ENCODE measurements at places on chromosomes 7 and 10.
A peak's percentile ranks its signal among the peaks of the same experiment; 100 is the strongest.

- DNase-seq: peak; percentile 22
Measured at GRCh38 chr10:3043512-3044368, 23.6 kb upstream of the PFKP start.

DNA sequence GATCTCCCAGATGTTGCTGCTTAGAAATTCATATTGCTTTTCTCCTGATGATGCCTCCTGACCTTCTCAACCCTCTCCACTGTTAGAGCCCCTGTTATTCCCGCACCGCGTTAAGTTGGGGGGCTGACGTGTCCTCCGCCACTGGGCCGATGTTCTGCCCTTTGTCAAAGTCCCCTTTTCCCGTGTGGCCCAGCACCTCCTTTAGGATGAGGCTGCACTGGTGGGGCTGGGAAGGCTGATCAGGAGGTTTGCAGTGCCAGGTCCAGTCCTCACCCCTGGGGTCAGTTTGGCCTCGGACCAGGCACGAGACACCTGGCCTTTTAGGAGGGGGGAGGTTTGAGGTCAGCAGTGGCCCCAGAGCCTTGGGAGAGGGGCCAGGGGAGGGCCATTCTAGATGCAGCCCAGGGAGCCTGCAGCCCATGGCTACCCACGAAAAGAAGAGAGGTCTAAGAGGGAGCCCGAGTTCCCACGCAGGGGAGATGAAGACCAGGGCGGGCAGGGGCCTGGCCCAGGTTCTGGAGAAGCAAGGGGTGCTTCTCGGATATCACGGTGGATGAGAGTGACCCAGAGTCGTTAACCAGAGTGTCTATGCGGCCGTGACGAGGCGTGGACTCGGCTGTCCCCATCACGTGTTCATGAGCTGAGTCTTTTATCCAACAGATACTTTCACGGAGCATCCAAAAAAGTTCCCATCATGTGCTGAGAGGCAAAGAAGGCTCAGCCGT is 150.4 kb downstream of the DNAJB6 start:
- no peak for DNase-seq

GRCh38 chr10:132776821-132777220 is 9.1 kb downstream of the NKX6-2 start:
- DNase-seq: no peak

GRCh38 chr7:34772296-34772938 is 114.4 kb downstream of the NPSR1 start:
- DNase-seq: no peak

GRCh38 chr7:38147005-38147404 is 31.0 kb upstream of the STARD3NL start:
- DNase-seq: no peak

DNA sequence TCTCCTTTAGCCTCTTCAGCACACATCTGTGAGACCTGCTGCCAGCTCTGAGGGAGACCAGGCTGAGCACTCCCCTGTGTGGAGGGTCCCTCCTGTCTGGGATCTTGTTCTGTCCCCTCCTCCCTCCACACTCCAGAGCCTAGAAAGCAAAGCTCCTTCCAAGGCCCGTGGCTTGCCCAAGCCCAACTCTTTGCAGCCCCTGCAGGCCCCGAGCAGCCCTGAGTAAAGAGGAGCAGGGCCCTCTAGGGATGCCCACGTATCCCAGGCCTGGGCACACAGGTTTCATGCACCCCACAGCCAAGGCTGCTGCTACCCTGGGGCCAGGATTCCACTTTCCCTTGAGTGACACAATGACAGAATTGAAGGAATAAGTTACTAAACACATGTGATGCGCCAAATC is 24.0 kb downstream of the COBL start:
- no peak for DNase-seq

GRCh38 chr7:105649727-105650381 is 68.6 kb upstream of the EFCAB10 start:
- DNase-seq: no peak

- DNase-seq: no peak
Measured at GRCh38 chr7:152072421-152072820, 46.9 kb downstream of the GALNT11 start.

DNA sequence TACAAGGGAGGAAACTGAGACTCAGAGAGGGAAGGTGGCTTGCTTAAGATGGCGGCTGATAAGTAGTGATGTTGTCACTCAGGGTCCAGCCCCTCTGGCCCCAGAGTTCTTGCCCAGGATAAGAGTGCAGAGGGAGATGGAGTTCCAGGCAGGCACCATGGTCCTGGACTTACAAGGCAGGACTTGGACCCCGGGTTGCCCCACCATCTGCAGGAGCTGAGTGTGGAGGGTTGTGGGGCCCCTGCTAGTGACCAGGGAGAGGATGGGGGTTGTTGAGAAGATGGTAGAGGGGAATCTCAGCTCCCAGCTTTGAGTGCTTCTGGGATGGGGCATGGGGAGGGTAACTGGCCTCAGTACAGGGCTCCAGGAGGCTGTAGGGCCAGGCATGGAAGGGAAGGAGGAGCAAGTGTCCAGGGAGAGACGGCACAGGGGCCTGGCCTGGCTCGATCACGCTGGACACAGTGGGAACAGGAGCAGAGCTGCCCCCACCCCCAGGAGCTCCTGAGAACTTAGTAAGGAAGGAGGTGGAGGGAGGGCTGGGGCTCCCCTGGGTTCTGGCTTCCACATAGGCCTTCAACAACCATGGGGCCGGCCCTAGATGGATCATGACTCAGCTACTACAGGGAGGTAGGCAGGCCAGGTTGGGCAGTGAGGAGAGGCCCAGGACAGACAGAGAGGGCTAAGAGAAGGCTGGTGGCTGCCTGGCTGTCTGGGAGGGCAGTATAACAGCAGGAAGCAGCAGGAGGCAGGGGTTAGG is 28.2 kb downstream of the PPIF start:
- no peak for DNase-seq
